ENCODE measurements at places on chromosomes 2 and 18. TPM values are rescaled to one million over a fixed set of nuclear protein-coding genes. Genes with fewer than 3 reads are reported as not detected.
A peak's percentile ranks its signal among the peaks of the same experiment; 100 is the strongest.

The SIX2 gene
- 55.6 TPM for total RNA-seq

DNA sequence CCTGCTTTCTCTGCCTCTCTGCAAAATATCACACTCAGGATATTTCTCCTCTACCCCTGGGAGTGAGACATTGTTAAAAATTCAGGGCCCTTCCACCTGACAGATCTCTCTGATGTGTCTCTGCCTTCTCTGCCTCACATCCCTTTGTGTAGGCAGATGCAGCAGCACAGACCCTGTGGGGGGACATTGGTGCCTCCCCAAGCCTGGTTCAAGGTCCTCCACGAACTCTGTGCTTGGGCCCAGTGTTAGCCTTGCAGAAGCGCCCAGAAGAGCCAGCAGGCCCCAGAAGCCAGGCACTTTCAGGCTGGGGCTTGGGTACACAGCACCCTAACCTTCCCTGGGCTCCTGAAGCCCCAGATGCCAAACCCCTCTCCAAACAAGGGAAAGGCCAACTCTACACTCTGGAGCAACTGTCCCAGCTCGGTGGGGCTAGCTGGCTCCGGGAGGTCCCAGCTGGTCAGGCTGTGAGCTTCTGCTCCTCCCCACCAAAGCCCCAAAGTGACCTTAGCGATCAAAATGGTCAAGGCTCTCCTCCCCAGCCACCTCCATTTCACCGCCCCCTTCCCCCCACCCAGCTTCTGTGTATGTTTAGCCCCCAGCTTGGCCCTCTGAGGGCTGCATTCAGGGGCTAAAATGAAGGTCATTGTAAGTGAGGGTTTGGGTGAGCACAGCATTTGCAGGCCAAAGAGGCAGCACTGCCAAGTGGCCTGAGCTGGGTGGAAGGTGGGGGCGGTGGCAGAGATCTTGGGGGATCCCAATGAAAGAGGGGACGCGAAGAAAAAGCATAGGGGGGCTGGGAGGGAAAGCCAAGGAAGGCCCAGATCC lies 2.6 kb downstream of the HOXD9 start:
- DNase-seq, result no peak

GRCh38 chr2:34234823-34235222 lies 635.7 kb upstream of the FAM98A start:
- DNase-seq, result no peak

DNA sequence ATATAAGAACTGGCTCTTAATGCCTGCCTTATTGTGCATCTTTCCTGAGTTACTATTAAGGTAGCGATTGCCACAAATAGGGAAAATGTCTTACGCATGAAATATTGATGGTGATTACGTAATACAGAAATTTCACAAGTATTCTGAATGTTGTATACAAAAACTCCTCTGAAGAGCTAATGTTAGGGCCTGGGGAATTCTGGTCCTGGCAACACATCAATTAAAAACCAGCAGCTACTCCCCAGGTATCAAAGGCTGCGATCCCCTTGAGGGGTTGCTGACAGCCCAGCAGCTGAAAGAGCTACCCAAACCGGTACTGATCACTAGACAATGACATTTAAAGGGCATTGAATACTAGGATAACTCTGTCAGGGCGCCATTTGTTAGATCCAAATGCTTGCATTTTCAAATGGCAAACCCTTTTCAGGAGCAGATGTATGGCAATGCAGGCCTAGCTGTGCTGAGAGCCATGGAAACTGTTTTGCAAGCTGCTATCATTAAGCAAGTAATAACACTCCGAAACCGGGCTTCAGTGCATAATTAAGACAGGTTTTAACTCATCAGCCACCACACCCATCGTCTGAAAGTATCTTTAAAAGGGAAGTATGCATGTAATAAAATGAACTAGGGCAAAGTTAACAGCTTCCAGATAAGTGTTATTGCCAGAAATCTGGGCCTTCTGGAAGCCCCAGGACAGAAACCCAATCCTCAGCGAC lies 78.4 kb downstream of the CLHC1 start:
- no peak for DNase-seq

DNA sequence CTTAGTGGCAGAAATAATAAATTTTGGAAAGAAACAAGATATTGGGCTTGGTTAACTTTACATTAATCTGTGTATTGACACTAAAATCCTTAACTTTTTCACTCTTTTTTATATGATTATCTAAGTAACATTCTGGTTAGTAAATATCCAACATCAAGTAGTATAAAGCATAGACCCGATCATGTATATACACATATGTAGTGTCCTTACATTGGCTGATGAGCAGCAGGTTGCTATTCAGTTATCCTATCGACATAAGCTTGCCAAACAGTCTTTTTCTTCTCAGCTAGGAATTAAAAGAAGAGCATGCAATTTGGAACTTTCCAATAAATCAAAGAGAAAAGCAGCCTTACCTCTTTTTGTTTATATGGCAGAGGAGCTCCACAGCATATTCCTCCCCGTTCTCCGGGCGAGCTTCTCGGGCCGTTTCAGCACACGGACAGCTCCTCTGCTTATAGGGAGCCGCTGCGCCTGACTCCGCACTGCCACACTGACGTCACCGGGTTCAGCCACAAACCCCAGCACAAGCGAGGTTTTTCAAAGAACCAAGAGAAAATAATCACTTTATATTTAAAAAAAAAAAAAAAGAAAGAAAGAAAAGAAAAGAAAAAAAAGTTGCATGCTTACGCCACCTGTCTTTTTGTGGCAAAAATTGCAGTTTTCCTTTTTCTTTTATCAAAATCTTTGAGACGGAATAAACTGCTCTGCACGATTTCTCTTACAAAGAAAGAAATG lies at the start of gene SCG2:
SCG2 (minus strand) TSS at position 430 of the 735 bp plus-strand sequence. CDS start 3,079 bp downstream, outside the sequence.
- DNase-seq, result peak; percentile 87

Measured in LHCN-M2 (cell line).